ENCODE measurements at places on chromosomes 12 and 14. TPM values are rescaled to one million over a fixed set of nuclear protein-coding genes. Genes with fewer than 3 reads are reported as not detected.
A peak's percentile ranks its signal among the peaks of the same experiment; 100 is the strongest.

DNA sequence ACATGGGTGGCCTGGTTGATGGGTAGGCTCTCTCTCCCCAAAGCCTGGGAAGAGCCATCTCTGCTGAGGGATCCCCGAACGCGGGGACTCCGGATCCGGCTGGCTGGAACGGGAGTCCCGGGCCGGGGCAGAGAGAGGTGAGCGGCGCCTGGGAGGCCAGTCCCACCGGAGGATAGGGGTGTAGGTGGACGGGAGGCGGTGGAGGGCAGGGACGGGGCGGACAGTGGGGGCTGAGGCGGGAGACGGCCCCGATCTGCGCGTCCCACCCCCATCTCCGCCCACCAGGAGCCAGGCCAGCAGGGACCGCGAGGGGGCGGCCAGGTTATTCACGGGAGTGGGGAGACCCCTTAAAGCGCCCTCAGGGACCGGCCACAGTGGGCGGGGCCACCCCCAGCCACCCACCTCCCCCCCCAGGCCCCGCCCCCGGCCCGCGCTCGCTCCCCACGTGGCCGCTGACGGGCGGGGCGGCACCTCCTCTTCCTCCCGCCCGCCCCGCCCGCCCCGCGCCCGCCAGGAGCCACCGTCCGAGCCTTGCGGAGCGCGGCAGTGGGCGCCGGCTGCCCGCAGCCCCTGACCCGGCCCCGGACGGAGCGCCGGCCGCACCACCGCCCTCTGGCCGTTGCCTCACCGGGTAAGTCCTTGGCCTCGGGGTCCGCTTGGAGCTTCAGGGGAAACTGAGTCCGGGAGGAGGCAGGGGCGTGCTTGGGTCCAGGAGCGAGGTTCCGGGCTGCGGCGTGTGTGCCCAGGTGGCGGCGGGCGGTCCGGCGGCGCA is at the start of gene INF2:
Gene INF2 (plus strand): TSS at position 510 of the 772 bp plus-strand sequence. CDS start 11,748 bp downstream, outside the sequence.
- ATAC-seq = peak; percentile 77

DNA sequence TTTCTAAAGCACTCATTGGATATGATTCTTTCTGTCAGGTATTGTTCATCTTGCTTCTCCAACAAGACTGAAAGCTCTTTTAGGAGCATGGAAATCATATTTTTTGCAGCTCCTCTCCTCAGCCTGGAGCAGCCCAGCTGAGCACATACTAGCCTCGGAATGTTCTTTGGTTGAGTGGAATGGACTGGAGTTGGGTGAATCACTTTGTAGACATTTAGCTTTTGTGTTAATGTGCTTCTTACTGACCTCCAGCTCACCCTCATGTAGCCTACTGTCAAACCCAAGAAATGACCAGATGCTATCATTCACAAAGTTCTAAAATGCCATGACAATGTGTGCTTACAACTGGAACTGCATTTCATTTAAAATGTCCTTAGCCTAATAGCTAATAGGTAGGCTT is 161.1 kb downstream of the NUAK1 start:
- ATAC-seq = no peak

GRCh38 chr12:22797701-22798100 is 172.7 kb downstream of the ETNK1 start:
- no peak for ATAC-seq

GRCh38 chr14:60575008-60575407 is 66.1 kb downstream of the SIX6 start:
- no peak for ATAC-seq

GRCh38 chr12:65307169-65307501 is 28.7 kb downstream of the MSRB3 start:
- ATAC-seq = no peak

- ATAC-seq = no peak
Observed at GRCh38 chr12:85866986-85867776, 6.9 kb upstream of the NTS start.

- no peak for ATAC-seq
Observed at GRCh38 chr12:25295361-25295760, 44.6 kb upstream of the KRAS start.

DNA sequence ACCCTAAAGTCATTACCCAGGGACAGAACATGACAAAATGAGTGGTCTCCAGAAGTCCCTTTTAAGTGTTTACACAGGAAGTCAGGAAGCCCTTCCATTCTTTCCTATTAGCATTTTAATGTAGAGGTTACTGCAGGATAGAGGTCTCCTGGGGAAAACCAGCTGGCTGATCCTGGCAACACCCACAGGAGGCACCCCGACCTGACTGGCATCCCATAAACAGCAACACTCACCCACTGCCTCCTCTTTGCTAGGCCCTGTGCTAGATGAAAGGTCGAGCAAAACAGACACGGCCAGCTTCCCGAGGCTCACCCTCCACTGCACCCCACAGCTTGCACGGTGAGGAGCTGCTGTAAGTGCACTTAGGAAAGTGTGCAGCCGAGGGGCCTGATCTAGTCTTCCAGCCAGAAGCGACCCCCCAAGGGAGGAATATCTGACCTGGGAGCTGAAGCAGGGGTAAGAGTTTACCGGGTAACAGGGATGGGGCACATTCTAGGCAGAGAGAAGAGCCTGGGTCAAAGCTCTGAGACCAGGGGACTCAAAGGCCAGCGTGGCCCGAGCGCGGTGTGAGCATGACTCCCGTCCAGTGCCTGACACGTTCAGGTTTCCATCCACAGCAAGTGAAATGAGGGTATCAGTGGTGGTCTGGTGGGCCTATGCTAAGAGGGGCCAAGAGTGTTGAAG is 9.0 kb downstream of the DAZAP2 start:
- no peak for ATAC-seq

DNA sequence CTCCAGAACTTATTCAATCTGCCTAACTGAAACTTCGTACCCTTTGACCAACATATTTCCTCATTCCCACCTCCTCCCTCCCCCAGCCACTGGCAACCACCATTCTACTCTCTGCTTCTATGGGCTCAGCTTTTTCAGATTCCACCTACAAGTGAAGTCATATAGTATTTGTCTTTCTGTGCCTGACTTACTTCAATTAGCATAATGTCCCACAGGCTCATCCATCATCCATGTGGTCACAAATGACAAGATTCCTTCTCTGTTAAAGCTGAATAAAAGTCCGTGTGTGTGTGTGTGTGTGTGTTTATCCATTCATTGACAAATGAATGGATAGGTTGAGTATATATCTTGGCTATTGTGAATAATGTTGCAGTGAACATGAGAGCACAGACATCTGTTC is 1.3 kb upstream of the C14orf39 start:
- ATAC-seq = no peak

DNA sequence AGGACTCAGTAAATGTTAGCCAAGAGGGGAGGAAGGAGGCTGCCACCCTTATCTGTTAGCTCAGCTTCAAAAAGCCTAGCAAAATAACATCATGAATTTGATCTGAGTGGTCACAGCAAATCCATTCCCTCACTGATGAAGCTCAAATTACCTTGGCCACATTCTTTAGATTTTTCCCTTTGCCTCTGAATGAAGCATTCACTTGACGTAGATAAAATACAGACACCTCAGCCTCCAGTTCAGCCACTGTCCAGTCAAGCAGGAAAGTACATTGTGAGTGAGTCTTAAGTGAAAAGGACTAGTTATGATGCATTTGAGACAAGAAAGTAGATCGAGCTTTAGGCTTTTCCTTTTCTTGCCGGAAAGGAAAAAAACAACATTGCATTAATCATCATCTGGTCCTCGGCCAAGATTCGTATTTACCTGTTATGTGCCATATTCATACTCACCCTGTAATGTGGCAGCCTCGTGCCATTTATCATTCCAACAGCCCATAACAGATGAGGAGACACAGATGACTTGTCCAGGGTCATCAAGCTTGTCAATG is 146.5 kb downstream of the ETV6 start:
- ATAC-seq = peak; percentile 71

DNA sequence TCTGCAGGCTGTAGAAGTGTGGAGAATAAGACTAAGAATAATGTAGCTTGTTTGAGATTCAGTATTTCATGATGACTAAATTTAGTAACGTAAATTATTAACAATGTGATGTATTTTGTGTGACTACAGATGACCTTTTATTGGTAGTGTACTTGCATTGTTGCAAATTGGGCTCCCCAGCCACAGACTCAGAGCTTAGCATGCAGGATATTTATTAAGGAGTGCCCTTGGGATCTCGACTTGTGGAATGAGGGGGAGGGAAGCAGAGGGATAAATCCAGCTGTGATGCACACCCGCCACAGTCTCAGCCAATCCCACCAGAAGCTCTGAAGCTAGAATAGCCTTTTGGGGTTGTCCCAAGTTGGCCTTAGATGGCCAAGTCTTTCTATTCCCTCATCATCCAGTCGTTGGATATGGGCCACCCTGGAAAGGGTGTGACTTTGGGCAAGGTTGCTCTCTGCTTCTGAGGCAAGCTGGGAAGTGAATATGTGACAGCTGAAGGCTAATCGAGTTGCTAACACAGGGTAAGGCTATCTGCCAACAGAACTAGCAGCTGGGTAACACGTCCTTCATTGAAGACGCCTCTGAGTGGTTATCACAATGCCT is 42.1 kb upstream of the USP44 start:
- no peak for ATAC-seq

DNA sequence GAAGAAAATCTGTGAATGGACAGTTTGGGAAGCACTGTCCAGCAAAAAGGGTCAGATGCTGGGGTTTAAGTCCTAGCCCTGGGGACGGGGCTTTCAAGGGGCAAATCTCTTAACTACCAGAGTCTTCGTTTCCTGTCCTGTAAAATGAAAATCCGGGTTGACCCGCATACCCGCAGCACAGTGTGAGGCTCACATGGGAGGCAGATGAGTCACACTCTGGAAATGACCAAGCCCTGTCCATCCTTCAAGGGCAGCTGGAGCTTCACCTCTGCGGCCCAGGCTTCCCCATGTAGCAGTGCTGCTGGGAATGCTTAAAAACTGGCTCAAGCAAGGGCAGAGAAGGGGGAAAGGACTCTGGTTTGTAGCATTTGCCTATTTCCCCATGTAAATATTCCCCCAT is 19.0 kb downstream of the FAM181A start:
- peak; percentile 81 for ATAC-seq

GRCh38 chr12:123071857-123072256 is 79.0 kb downstream of the PITPNM2 start:
- no peak for ATAC-seq

DNA sequence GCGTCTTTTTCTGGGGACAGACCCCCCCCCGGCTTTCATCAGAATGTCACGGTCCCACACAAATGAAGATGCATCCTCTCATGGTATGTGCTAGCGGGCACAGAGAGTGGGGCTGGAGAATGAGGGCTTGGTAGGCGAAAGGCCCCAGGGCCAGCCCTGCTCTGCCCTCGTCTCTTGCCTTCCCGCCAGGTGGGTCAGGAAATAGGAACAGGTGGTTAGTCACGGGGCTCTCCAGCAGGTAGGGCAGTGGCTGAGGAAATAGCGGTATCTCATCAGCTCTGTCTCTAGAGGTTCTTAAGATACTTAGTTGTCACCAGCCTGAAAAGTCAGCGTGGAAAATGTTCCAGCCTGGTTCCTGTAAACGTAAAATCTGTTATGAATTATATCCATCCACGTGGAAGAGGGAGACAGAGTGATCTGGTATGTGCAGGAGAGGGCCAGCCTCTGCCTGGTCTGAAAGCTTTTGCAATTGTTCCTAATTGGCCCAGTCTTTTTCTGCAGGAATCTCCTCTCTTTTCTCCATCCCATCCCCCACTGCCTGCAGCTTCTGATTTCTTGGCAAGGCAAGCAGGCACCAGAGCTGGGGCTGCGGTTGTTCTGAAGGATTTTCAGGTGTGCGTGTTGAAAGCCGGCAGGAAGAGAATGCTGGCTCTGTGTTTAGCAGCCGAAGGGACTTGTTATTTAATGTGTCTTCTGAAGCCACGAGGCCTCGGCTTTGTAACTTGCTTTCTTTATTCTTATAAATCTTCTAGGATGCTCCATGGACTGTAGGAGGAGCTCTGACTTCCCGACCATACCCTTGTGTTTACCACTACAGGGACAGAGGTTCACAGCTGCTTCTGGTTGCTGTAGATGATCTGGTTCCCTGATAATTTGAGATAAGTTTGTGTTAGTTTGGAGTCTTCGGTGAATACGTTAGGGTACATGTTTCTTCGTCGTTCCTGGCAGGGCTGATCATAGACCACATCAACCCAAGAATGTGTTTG is 131.1 kb downstream of the CACNA1C start:
- no peak for ATAC-seq

- no peak for ATAC-seq
Observed at GRCh38 chr12:11722578-11723138, 73.2 kb downstream of the ETV6 start.

DNA sequence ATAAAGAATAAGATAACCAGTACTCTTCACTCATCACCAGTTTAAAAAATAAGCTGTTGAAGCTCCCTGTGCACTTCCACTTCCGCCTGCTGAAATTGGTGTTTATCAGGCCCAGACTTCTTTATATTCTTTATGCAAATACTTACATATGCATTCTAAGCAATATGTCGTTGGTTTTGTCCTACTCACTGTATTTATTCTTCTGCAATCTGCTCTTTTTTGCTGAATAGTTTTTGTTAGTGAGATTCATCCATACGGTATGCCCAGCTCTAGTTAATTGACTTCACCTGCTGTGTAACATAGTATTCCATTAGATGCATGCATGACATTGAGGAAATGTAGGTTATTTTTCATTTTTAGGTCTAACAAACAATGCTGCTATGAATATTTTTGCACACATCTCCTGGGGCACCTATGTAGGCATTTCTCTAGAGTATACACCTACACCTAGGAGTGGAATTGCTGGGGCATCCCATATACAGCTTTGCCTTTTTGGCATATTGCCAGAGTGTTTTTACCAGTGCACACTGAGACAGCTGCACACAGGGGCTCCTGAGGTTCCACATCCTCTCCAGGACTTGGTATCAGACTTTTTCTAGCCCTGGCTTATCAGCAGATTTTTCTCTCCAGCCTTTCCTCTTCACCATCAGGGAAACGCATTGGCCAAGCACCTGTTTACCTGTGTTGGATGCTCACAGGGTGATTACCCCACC is 1.0 kb upstream of the NRIP2 start:
- no peak for ATAC-seq

DNA sequence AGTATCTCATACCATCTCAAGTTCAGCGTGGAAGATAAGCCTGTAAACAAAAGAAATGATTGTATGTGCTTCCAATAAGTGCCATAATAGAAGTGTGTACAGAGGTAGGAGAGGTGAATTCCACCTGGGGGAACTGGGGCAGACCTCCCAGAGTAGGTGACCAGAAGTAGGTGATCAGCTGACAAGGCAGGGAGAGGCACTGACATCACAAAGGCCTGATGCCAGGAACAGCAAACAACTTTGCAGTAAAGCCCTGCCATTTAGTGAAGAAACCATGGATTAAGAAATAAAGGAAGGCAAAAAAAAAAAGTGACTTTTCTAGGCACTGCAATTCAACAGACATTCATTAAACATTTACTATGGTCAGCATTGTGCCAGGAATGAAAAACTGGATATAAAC is 31.1 kb downstream of the NR1H4 start:
- no peak for ATAC-seq

Gene PROX2
- 0.71 TPM for total RNA-seq

Gene TSPAN19
- total RNA-seq = not detected

Gene FERMT2
- 5.0 TPM for total RNA-seq

Gene BMAL2
- 12.0 TPM for total RNA-seq

Gene TMEM233
- not detected for total RNA-seq

All from activated T-helper 17 cell treated with anti-CD3 and anti-CD28 coated beads, Interleukin-2, amount 50 U/mL, for 72 hours (primary cell).